Activated T-helper 1 cell treated with anti-CD3 and anti-CD28 coated beads, Interleukin-2, amount 50 U/mL, for 16 hours (primary cell): ENCODE measurements at places on chromosomes 4 and X.

GRCh38 chrX:13690836-13691235 is 1.9 kb downstream of the RAB9A start:
- DNase-seq, result no peak

DNA sequence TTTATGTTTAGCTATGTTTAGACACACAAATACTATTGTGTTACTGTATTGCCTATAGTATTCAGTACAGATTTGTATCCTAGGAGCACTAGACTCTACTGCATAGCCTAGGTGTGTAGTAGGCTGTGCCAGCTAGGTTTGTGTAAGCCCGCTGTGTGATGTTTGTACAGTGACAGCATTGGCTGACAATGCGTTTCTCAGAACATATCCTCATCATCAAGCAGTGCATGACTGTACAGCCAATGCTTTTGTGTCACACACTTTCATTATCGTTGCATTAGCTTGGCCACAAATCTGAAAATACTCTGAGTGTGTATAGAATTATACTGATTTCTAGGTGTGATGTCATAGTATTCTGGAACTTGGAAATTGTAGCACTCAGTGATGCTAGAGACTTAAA is 63.4 kb downstream of the CLDN34 start:
- no peak for DNase-seq

DNA sequence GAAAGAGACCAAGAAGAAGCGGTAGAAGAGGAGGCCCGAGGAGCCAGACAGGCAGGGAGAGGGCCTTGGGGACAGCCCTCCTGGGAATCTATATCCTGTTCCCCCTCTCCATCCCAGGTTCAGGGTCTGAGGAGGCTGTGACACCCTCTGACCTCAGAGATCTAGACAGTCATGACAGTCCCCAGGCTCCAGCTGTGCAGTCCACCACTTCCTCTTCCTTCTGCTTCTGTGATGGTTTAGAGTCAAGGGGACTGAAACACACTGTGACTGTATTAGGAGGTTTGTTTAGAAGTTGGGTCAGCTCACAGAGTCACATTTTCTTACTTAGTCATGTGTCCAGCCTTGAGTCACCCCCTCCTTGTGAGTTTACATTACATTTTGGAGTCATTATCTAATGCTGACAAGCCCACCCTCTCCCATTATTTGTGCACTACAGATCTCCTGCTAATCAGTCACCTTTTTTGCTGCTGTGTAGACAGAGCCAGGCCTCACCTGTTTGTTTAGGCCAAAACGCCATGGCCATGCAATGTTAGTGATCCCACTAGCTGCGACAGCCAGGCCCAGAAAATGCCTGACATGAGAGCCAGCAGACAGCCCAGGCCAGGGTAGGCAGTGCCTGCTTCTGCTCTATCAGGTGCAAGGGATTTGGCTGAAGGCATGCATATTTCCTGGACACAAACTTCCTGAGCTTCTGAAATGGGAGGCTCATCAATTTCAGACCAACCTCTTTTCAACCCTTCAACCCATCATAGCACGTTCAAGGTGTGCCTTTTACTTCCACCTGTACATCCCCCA is 26.0 kb downstream of the MANBA start:
- DNase-seq, result no peak

DNA sequence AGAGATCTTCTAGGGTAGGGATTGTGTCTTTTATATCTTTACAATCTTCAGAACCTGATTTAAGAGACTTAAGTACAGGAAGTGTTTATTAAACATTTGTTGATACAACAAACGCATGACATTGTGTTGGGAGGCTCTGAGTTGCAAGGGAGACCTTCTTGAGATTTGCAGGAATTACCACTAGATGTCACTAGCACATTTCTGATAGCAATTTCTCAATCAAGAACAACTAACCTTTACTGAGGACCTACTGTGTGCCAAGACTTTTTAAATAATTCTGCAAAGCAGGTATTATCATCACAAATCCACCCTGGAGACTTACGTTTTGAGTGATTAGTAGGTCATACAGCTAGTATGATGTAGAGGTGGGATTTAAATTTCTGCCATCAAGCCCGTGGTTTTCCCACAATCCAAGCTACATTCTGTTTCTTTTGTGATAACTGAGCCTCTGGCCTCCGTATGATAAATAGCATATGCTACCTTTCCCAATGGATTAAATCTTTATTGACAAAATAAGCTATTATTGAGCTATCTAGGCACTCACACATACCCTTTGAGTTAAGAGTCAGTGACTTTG is 986.0 kb downstream of the CCSER1 start:
- no peak for DNase-seq

DNA sequence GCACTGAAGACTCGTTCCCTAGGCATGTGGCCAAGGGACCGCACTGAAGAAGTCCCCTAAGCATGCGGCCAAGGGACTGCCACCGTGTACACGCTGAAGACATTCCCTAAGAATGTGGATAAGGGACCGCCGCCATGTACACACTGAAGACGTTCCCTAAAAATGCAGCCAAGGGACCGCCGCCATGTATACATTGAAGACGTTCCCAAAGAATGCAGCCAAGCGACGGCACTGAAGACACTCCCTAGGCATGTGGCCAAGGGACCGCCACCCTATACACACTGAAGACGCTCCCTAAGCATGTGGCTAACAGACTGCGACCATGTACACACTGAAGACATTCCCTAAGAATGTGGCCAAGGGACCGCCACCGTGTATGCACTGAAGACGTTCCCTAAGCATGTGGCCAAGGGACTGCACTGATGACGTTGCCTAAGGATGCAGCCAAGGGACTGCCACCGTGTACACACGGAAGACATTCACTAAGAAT is 31.5 kb downstream of the DHRSX start:
- DNase-seq, result no peak

GRCh38 chrX:42680666-42681065 is 97.3 kb downstream of the PPP1R2C start:
- DNase-seq, result no peak

DNA sequence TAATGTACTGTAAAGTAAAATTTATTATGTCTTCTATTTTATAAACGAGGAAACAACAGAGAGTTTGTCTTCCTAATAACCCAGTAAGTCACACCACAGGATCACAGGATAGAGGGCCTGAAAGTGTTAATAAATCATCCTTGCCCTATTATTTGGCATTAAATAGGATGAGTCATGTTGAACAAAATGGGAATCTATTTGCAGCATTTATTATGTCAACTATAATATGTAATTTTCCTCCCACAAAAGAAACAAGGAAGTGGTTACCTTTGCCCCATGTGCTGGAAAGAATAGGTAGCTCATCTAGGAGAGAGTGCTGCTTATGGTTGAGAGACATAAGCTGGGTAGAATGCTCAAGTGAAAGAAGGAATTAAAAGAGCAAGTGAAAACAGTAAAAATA is 237.6 kb upstream of the NDST3 start:
- DNase-seq, result no peak

- DNase-seq, result no peak
Measured at GRCh38 chr4:40423735-40424134, 88.6 kb downstream of the CHRNA9 start.

- no peak for DNase-seq
Measured at GRCh38 chr4:98945297-98945850, 16.4 kb upstream of the EIF4E start.

- DNase-seq, result no peak
Measured at GRCh38 chr4:138174981-138175794, 67.0 kb downstream of the SLC7A11 start.

GRCh38 chr4:137583671-137584070 is 51.4 kb upstream of the PCDH18 start:
- DNase-seq, result no peak

- DNase-seq, result no peak
Measured at GRCh38 chrX:120562569-120562926, 1.8 kb upstream of the CUL4B start.

DNA sequence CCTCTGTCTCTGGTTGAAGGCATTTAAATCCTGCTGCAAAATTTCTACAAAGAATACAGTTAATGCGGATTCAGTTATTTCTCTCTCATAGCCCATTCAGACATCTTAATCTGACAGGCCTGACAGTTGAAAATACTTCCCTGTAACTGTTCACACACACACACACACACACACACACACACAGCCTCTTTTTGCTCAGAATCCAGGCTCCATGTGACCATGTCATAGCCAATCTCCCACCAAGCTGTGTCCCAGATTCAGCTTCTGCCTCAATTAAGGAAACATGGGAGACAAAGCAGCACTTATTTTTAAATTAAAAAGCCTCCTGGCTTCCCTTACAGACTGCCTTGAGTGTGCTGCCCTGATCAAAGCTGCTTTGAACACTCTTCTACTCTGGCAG is 49.3 kb upstream of the EFHC2 start:
- DNase-seq, result no peak

DNA sequence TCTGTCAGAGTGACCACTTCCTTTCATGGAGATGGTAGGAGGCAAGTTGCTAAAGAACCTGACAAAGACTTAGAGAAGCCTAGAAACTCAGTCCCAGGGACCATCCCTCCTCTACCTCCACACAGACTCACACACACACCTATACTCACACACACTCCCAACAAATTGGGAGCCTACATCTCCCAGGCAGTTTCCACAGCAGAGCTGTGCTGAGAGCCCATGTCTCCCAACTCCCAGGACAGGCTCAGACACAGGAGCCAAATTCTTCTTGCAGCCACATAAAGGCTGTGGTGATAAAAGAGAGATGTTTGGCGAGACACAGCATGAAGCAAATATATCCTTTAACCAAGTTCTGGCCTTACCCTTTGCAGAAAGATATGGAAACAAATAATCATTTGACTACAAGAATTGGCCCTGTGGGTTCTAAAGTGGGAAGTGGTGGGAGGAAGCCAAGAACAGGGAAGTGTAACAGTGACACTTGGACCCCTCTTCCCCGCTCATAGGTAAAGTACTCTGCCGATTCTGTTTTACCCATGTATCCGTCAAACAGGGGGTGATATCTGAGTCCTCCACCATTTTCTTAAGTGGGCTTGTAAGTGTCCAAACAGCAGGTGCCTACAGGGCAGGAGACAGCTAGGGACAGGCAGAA is 11.0 kb upstream of the IDS start:
- DNase-seq, result no peak
